H54 (cell line): ENCODE measurements at places on chromosomes 6 and 20.

GRCh38 chr6:142075516-142076101 is 57.1 kb upstream of the GJE1 start:
- no peak for DNase-seq

GRCh38 chr6:52536424-52536916 is 40.4 kb downstream of the TRAM2 start:
- DNase-seq, result no peak

GRCh38 chr6:5567890-5568289 is 306.6 kb downstream of the FARS2 start:
- no peak for DNase-seq

GRCh38 chr20:17504066-17504897 is 26.9 kb downstream of the BFSP1 start:
- no peak for DNase-seq

DNA sequence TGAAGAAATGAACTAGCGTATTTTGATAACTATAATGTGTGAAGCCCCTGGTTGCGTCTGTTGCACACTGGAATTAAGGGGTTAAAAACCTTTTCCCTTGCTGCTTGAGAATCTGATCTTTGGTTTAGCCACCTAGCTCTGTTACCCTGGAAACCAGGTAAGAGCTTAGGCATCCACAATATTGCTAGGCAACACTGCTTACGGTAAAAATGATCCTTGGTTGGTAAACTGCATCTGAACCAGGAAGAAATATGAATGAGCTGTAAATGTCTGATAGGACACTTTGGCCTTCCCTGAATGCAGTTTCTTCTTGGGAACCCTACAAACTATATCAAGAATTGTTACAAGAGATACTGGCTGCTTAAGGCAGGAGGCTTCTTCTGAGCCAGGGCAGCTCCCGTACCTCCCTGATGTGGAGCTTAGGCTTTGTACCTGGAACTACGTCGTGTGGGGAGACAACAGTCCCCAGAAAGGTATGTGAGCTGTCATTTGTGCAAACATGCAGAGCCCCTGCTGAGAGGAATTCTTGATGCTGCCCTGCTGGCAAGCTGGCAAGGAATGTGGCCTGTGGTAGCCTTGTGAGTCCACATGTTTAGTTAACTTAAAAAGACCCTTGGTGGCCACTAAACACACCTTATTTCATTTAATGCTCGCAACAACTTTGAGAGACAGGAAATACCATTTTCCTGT is 18.4 kb downstream of the UBE3D start:
- DNase-seq, result no peak

GRCh38 chr6:35240838-35241801 is 18.4 kb upstream of the ZNF76 start:
- DNase-seq, result peak; percentile 77

- no peak for DNase-seq
These were observed 74.4 kb upstream of the EYA4 start for GRCh38 chr6:133166766-133167165.

- DNase-seq, result no peak
These were observed 46.6 kb upstream of the EZR start for GRCh38 chr6:158865769-158866168.

GRCh38 chr20:2838847-2839671 is 1.4 kb downstream of the PCED1A start:
- DNase-seq, result no peak

- DNase-seq, result peak; percentile 46
These were observed at the start of gene HFE for GRCh38 chr6:26087284-26088115. TSS of gene HFE (plus strand) at chr6:26087429. CDS start at chr6:26087441, 12 bp downstream.

DNA sequence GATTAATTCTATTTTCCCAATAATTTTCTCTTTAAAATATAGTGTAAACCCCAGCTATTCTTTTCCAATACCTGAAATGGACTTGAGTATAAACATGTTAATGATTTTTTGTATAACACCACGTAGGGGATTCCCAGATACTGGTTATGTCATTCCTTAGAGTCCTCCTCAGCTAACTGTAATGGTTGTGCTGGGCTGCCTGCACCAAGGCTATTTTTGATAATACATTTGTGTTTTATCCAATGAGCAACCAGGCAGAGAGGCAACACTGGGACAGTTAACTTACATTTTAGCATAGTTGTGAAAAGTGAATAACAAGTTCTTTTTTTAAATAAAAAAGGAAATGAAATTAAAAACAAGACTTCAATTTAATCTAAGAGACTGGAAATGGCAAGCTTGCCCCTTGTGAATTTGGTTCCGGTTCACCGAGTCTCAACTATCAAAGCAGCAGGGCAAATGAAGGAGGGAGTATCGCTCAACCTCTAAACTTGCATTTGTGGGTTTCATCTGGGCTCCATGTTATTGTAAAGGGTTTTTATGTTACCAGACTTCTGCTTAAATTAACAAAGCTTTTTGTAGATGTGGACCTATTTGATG is 18.8 kb upstream of the BACH2 start:
- no peak for DNase-seq

GRCh38 chr20:47843886-47844567 is 58.7 kb upstream of the SULF2 start:
- DNase-seq, result no peak

DNA sequence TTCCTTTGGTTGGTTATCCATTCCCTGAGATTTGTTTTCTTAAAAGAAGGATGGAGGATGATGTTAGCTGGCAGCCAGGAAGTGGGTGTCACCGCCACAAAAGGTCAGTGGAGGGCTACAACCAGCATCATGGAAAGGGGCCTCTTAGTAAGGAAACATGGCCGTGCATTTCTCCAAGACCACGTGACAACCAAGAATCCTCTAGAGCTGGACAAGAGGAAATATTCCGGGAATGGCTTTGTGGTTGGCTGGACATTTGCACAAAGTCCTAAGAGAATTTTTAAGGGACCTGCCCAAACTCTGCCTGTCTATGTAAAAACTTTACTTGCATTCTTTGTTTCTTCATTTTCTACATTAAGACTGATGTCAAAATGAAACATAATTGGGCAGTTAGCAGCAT is 399.9 kb upstream of the MARCKS start:
- DNase-seq, result no peak

DNA sequence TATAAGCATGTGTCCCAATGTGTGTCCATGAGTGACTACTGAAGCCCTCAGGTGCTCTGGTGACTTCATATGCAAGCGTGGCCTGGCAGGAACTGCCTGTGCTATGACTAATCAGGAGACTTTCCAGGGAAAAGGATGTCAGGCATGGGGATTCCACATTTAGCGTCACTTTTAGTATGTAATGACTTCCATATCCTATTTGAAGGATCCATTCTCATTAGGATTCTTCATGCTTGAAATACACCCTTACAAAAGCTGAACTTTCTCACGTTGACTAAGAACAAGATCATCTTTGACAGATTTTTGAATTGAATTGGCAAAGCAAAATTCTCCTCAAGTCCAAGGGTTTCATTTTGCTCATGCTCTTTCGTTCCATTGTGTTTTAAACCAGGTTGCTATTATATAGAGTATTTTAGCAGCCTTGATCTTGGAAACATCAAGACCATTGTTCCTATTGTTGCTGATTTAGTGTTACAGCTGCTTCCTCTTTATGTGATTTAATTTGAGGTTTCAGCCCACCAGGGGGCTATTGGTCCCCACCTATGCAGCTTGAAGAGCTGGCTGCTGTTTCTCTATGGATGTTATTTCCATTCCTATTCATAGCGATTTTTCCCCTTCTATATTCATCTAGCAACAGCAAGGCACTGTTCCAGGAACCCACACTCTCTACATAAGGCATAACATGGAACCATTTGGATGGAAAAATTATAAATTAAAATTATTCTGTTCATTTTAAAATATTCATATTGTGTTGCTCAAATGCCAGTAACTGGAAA is 418.6 kb downstream of the CDKAL1 start:
- peak; percentile 50 for DNase-seq

- no peak for DNase-seq
These were observed 52.2 kb downstream of the TRIM27 start for GRCh38 chr6:28871335-28872156.

DNA sequence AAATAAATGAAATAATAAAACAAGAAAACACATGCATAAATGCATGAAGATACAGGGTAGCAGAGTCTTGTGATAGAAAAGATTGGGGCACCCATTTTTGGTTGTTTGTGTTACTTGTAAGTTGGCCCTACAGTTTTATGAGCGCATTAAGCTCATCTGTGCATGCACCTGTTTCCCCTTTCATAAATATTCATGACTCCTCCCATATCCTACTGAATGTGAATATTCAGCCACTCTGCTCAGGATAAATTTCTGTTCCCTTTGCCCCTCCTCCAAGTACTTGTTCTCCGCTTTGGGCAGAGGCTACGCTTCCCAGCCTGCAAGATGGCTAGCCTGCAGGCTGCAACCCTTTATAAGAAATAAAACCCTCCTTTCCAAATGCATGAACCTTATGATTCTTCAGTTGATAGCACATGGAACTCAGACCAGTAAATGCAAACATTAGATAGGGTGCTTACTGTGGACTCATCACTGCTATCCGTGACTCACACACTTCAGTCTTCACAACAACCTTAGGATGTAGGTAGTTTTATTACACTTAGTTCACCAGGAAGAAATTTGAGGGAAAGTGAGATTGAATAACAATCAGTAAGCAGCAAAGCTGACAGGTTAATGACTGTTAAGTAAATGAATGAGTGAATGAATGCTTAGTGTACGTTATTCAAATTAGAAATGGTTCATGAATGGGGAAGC is 15.0 kb downstream of the ALDH8A1 start:
- DNase-seq, result no peak

DNA sequence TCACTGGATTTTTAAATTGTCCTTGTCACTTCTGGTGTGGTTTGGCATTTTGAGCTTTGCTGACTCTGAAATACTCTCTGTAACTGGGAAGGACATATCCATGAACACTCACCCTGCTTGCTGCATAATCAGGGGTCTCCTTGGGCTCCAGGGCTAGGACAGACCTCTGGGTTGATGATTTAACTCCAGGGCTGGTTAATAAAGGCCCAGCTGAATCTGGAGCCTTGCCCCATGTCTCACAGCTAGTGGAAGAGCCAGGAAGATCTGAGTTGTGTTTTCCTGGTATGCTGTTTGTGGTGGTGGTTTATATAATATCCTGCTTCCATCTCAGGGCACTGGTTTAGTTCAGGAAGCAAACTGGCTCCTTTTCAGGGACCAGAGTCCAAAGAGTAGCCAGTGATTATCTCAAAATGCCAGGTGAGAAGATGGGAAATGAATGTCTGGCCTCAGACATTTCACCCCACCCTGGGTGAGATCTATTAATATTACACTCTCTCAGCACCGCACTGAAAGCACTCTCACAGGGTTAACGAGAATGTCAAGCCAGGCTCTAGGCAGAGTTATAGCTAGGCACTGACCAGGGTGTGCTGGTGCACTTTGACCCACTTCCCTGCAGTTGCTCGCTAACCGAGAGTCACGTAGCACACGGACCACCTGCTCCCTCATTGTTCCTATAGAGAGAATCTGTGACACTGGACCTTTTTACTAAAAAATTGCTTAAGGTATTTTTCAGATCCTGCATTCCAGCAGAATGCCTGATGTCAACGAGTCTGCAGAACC is 90.1 kb upstream of the SLC22A16 start:
- no peak for DNase-seq

DNA sequence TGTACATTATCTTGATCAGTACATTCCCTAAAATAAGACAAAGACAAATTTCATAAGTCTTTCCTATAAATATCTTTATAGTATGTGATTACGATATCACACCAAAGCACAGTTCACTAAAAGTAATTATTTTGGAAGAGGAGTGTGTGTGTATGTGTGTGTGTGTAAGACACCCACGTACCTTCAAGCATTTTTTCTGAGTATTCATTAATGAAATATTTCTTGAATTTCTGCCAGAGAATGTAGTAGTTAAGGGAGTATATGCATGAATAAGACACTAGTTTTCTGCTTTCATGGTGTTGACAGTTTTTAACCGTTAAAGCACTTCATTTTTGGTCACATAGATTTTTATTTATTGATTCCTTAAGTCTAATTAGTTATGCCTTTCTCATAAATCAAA is 36.8 kb downstream of the MANEA start:
- no peak for DNase-seq

GRCh38 chr6:37473364-37474095 is 26.2 kb downstream of the CCDC167 start:
- no peak for DNase-seq

DNA sequence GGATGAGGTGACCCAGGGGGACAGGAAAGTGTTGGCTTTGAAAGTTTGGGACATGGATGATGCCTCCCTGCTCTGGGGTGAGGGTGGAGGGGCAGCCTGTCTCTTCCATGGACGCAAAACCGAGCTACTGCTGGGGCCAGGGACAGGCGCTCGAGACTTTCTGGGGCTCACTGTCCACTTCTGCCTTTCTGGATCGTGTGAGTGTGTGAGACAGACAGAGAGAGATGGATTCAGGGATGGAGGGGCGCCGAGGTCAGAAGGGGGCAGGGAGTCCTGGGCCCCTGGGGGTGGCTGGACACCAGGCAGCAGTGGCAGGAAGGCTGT is 78.0 kb upstream of the GATA5 start:
- DNase-seq, result no peak
